CD4-positive, alpha-beta T cell treated with Interleukin-4 for 4 hours (primary cell): ENCODE measurements at places on chromosomes 3 and 15.

DNA sequence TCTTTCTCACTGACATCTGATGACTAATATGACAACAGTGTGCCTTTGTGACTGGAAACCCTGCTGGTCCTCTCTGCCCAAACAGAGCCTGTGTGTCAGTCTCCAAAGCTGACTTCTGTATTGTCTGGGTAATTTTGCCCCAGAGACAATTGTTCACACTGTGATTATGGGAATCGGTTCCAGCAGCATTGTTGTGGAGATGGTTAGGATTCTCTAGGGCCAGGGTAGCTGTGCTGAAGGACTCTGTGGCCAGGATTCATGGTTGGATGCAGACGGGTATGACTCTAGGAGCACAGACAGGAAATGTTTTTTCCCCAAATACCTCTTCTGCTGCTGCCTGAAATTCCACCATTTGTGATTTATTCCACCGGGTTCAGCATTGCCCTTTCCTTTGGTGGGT is 57.5 kb upstream of the ITGA11 start:
- no peak for DNase-seq

- DNase-seq = no peak
These were observed 58.3 kb downstream of the LRIG1 start for GRCh38 chr3:66442254-66443117.

- no peak for DNase-seq
These were observed 116.9 kb upstream of the RAP2B start for GRCh38 chr3:153045150-153045549.

DNA sequence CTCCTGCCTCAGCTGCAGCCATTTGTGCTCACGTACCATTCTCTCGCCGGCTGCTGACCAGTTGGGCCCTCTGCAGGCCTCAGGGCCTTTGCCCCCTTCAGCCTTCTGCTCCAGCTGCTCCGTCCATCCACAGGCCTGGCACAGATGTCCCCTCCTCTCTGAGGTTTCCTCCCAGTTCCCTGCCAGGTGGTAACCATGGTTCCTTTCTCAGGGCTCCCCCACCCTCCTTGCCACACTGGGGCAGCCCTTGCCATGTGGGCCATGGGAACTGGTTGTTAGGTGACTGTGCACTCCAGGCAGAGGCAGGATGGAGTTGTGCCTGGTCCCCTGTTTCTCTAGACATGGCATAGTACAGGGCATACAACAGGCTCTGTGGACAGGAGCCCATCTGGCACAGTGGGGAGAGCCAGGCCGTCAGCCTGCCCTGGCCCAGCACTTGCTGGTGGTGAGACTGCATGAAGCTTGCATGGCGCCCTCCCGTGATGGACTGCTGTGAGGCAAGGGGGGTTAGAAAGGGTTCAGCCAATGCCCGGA is 148.9 kb downstream of the DNAJB8 start:
- DNase-seq = no peak

DNA sequence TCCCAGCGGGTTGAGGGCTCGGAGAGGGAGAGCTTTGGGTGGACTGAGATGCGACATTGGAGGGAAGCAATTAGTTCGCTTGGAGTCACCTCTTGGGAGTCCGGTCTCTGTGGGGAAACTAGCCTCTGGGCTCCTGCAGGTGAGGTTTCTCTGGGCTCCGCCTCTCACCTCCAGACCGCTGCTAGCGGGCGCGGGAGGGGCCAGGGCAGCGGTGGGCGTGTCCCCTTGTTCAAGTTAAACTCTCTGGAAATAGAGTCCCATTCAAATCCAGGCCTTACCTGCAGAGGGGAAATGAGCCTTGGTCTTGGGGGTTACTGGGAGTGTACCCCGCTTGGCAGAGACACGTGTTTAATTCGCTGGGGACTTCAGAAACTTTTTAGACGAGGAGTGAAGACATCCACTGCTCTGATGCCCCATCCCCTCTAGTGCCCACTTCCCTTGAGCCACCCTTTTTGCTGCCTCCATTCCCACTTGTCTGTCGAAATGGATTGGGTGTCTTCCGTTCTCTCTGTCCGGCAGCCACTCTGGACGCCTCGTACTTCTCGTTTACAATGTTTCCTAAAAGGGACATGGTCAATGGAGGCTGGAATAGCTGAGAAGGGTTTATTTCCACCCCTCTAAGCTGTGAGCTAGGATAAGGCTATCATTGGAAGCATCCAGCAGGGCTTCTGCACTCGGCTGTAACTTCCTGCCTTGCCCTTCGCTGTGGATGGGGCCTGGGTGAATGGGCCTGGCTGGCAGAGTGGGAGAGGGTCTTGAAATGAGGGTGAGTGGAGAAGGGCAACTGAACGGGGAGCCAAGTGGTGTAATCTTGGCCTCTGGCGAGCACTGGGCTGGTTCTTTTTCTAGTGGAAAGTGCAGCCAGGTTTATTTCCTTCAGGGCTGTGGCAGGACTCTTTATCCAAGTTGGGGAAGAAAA is 1.1 kb downstream of the MITF start:
- DNase-seq = no peak

DNA sequence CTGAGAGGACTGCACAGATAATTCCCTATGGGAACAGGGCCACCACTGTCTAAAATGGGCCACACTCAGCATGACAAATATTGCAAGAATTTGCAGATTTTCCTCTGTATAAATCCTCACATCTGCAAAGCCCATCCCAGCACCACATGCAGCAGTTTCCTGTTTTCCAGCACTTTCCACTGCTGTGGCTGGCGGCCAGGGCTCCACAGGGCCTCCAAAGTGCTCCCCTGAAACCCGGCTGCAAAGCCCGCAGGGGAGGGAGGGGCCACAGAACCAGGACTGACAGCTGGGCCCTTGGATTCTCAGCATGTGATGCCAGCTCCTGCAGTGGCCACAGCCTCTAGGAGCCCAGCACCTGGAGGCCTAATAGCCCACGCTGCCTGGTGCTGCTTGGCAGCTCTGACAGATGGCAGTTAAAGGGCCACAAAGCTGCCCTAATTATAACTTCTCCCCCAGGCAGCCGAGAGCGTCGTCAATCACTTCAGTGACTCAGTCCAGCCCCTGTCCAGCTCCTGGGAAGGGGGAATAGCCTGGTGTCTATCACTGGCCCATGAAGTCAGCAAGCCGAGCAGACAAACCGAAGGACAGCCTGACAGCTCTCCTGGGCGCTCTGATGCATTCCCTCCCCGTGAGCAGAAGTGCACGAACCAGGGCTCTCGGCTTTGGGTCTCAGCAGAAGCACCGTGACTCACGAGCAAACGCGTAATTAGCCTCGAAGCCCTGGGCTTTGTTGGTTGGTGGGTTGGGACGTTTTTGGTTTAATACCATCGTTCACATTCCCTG is 4.7 kb downstream of the LRRC15 start:
- no peak for DNase-seq

DNA sequence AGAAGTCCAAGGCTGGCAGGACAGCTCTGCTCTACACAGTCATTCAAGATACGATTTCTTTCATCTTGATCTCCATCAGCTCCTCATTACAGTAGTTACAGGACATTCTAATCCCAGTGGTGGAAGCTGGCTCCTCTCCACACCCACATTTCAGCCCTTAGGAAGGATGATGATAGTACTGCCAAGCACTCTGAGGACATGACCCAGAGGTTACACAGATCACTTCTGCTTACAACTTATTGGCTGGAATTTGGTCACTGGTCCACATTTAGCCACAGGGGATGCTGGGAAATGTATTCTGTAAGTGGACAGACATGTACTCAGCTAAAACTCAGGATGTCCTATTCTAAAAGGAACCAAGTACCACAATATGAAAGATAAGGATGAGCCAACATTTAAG is 77.1 kb downstream of the IQCH start:
- DNase-seq = no peak

DNA sequence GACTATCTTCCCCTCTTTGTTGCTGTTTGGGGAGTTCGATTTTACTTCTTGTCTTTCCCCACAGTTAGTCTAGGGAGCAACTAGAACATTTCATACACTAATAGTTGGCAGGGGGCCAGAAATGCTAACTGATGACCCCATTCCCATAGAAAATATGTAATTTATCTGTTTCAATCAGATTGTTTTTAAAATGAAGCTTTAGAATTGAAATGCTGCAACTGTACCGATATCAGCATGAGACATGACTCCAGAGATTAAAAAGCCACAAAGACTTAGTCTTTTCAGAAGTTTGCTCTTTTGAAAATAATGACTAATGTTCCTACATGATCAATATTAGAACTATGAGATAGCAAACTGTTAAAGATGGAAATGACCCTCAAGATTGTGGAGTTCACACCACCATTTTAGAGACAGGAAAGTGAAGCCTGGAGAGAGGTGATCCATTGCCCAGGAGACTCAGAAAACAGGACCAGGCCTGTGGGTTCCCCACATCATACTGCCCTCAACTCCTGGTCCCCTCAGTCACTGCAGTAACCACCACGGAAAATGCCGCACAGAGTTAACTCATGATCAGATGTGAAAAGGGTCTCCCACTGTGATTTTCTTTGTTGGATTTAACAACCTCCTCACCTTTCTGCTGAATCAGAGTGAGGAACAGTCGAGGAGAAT is 130.3 kb downstream of the CHDH start:
- no peak for DNase-seq

GRCh38 chr3:9022305-9023225 is 59.3 kb upstream of the RAD18 start:
- no peak for DNase-seq
